ENCODE measurements at places on chromosomes 1 and 21. TPM values are rescaled to one million over a fixed set of nuclear protein-coding genes. Genes with fewer than 3 reads are reported as not detected.
A peak's percentile ranks its signal among the peaks of the same experiment; 100 is the strongest.

The NPR1 gene
- not detected for total RNA-seq

The KRTAP22-2 gene
- total RNA-seq: not detected

The CACNA1S gene
- not detected for total RNA-seq

The TMEM59 gene
- total RNA-seq: 109 TPM

The CHD5 gene
- total RNA-seq: 0.63 TPM

The C1orf116 gene
- 0.13 TPM for total RNA-seq

The TTC39A gene
- total RNA-seq: not detected

The OR2T8 gene
- total RNA-seq: not detected

The ALPL gene
- total RNA-seq: not detected

The TADA1 gene
- 14.3 TPM for total RNA-seq

The OR2T35 gene
- not detected for total RNA-seq

The NADK gene
- total RNA-seq: 65.6 TPM

The IL12RB2 gene
- total RNA-seq: 29.1 TPM

The CYP4A11 gene
- total RNA-seq: not detected

The PEAR1 gene
- total RNA-seq: not detected

The AMY2A gene
- total RNA-seq: not detected

The ERO1B gene
- total RNA-seq: 2.0 TPM

The DCST1 gene
- not detected for total RNA-seq

DNA sequence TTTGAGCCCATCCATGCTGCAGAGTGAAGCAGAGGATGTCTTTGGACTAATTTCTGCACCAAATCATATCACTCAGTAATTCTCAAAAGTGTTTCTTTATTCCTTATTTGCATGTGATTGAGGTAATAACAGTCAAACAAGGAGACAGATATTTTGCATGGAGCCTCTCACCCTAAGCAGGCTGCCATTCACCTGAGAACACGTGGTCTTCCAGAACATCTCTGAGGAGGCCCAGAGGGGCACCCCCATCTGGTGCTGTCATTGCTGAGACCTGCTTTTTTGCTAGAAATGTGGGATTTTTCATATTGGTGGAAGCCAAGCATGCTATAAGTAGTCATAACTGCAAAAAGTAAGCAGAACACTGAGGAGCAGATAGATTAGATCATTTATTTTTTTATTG lies 7.7 kb downstream of the SLC37A1 start:
- H3K4me3 ChIP-seq: no peak overlapping the region
- peaks cover 47% of the 10 kb centered on the region for H3K36me3 ChIP-seq
- H3K4me1 ChIP-seq: peaks cover 32% of the 10 kb centered on the region
- no peaks in the 10 kb centered on the region for H3K27me3 ChIP-seq
- no peak overlapping the region for H3K27ac ChIP-seq

DNA sequence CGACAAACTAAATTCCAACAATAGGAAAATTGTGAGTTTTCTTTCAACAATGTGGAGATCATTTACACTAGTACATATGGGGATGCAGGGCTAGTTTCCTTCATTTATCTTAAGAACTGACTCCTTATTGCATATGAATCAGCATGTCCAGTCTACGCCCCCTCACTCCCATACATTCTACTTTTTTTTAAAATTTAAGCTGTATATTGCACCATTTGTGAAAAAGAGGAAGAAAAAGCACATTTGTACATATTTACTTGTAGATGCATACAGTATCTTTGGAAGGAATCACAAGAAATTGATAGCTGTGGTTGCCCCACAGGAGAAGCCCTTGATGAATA lies 15.9 kb downstream of the VPS26C start:
- H3K4me1 ChIP-seq: peaks cover 55% of the 10 kb centered on the region
- H3K36me3 ChIP-seq: peaks cover 18% of the 10 kb centered on the region
- H3K27ac ChIP-seq: no peak overlapping the region
- no peaks in the 10 kb centered on the region for H3K27me3 ChIP-seq

DNA sequence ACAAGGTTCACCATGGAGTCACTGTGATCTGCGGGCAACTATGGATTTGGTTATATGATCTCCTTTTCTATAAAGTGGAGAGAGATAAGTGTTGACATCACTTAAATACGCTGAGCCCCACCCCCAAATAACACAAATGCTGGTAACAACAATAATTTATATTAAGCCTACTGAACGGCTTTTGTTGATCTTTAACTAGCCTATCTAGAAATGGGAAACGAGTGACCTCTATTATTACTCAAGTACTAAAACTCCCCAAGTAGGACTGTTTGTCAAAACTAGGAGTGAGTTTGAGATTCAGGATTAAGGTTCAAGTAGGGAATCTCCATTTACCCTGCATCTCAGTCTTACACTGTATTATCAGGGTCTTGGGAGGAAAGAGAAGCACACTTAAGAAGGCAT lies 52.2 kb downstream of the MAP3K7CL start:
- no peak overlapping the region for H3K27ac ChIP-seq
- no peak for DNase-seq
- no peaks in the 10 kb centered on the region for H3K36me3 ChIP-seq
- no peak overlapping the region for H3K4me3 ChIP-seq
- peaks cover 3% of the 10 kb centered on the region for H3K4me1 ChIP-seq

DNA sequence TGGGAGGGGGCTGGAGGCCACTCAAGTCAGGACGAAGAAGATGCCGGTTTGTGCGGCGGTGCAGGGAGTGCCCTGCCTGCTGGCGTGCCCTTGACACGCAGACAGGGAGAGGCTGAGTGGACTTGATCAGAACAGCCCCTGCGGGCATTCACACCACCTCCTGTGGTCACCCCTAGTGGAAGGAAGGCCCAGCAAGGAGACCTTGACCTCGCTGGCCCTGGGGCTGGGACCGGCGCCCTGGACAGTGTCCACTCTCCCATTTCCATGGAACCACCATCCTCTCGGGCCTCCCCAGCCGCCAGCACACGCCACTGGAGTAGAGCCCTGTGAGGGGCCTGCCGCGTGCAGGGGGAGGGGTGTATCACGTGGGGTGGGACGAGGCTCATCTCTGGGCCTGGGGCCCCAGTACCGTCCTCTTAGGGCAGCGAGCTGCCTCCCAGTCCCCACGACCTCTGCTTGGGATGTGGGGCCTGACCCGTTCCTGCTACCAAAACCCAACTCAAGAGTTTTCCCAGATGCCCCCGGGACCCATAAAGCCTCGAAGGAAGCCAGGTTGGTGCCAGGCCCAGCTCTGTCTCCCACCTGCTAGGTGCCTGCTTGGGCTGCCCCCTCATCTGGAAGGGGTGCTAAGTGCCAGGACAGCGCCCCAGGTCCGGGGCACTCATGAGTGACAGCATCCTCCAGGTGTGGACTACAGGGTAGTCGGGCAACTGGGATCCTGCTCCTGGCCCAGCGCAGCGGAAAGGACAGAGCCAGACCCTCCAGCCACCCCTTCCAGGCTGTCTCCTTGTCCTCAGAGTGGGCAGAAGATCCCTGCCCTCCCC lies 62.8 kb downstream of the SLX9 start:
- H3K27me3 ChIP-seq: peaks cover 9% of the 10 kb centered on the region
- peaks cover 8% of the 10 kb centered on the region for H3K4me1 ChIP-seq
- H3K27ac ChIP-seq: no peak overlapping the region
- H3K4me3 ChIP-seq: no peak overlapping the region

- no peaks in the 10 kb centered on the region for H3K4me1 ChIP-seq
- no peak overlapping the region for H3K27ac ChIP-seq
- H3K36me3 ChIP-seq: no peaks in the 10 kb centered on the region
- DNase-seq: no peak
Observed at GRCh38 chr1:29949676-29950075, 713.4 kb downstream of the PTPRU start.

- no peaks in the 10 kb centered on the region for H3K4me1 ChIP-seq
- no peaks in the 10 kb centered on the region for H3K27me3 ChIP-seq
- no peak overlapping the region for H3K27ac ChIP-seq
- no peak overlapping the region for H3K4me3 ChIP-seq
Observed at GRCh38 chr1:43444836-43445235, 8.9 kb downstream of the HYI start.

- H3K27ac ChIP-seq: no peak overlapping the region
- H3K27me3 ChIP-seq: no peaks in the 10 kb centered on the region
Observed at GRCh38 chr1:19153169-19153568, 56.9 kb downstream of the UBR4 start.

DNA sequence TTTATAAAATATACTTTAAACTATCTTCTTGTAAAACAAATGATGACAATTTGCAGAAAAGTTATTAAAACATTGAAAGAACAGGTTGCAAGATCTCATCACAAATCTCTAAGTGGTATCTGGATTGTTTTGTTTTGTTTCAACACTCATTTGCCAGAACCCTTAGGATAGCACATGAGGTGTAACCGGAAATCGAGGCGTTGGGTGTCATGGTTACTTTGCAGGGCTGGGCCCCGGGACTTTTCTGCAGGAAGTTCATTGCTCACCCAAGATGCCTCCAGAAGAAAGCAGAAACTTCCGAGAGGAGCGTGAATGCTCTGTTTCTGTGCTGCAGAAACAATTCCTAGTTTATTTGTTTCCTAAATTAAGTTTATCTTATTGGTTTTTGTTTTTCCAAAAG lies 2.5 kb downstream of the DISC1 start:
- no peaks in the 10 kb centered on the region for H3K27me3 ChIP-seq
- peaks cover 28% of the 10 kb centered on the region for H3K4me1 ChIP-seq
- H3K27ac ChIP-seq: peak overlapping the region; percentile 43
- DNase-seq: peak; percentile 30
- H3K36me3 ChIP-seq: no peaks in the 10 kb centered on the region
- peak overlapping the region; percentile 20 for H3K4me3 ChIP-seq

DNA sequence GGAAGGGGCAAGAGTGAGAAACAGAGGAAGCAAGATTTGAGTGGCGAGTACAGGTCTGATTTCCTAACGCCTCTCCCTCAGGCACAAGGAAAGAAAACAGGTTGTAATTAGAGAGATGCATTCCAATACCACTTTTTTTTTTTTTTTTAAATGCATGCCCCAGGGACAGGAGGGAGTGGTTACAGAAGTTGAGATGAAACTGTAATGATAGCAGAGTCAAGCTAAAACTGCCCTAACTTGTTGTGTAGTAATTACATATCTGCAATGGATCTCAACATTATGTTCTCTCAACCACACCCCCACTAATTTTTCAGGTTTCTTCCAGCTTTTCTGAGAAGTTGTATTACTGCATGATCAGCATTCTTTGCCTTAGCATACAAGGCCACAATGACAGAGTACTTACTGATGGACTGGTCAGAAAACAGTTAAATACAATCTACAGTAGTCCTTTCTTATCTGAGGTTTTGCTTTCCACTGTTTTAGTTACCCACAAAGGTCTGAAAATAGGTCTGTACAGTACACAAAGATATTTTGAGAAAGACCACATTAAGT lies 5.5 kb downstream of the ETV3 start:
- H3K27me3 ChIP-seq: no peaks in the 10 kb centered on the region
- peak overlapping the region; percentile 37 for H3K27ac ChIP-seq
- DNase-seq: no peak
- H3K4me3 ChIP-seq: no peak overlapping the region

- H3K4me3 ChIP-seq: peak within 1 kb of the TSS; percentile 77
- H3K36me3 ChIP-seq: peaks cover 24% of the 10 kb centered on the region
- DNase-seq: peak; percentile 30
- no peaks in the 10 kb centered on the region for H3K27me3 ChIP-seq
- peak within 1 kb of the TSS; percentile 92 for H3K27ac ChIP-seq
Observed at GRCh38 chr21:43864962-43865539, at the start of gene AGPAT3. AGPAT3 (plus strand) TSS chr21:43865223; CDS start chr21:43959682, 94,459 bp downstream.

GRCh38 chr1:213724640-213725536 lies 262.9 kb upstream of the PROX1 start:
- no peaks in the 10 kb centered on the region for H3K4me1 ChIP-seq
- H3K27ac ChIP-seq: no peak overlapping the region
- H3K4me3 ChIP-seq: no peak overlapping the region
- H3K27me3 ChIP-seq: no peaks in the 10 kb centered on the region

GRCh38 chr1:111654839-111655238 lies 35.2 kb downstream of the RAP1A start:
- H3K36me3 ChIP-seq: peaks cover 33% of the 10 kb centered on the region
- no peak overlapping the region for H3K4me3 ChIP-seq
- peak overlapping the region; percentile 51 for H3K27ac ChIP-seq
- H3K4me1 ChIP-seq: peaks cover 62% of the 10 kb centered on the region
- no peaks in the 10 kb centered on the region for H3K27me3 ChIP-seq

DNA sequence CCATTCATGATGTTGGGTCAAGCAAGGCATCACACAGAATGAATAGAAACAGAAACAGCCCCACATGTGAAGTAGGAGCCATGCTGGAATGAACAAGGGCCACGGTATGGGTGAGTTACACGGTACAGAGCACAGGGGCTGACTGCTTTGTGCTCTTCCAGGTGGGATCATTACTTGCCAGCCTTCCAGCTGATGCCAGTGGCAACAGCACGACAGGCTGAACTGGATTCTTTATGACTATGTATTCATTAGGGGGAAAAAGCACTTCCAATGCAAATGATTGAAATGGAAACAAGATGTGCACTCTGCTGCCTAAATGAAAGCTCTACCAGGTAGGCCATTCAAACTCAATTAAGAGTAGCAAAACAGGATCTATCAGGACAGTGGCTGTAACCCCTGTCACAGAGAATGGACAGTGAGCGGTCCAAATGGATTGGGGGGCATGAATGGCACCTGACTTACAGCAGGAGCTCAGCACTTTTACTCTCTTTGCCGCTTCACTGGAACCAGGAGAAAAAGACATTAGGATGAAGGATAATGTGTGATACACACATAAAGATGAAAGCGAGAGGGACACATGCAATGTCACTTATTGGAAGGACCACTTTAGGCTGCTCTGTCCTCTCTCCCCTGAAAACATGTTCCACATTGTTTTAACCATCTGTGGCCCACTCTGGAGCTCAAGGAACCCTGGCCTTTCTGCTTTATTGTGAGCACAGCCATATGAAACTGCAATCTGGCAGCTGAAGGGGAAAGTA lies 23.4 kb upstream of the IRF2BP2 start:
- H3K36me3 ChIP-seq: no peaks in the 10 kb centered on the region
- H3K4me3 ChIP-seq: no peak overlapping the region
- no peak overlapping the region for H3K27ac ChIP-seq
- DNase-seq: no peak

GRCh38 chr21:39073063-39073462 lies 110.2 kb downstream of the PSMG1 start:
- H3K27me3 ChIP-seq: peaks cover 2% of the 10 kb centered on the region
- H3K4me1 ChIP-seq: no peaks in the 10 kb centered on the region
- no peaks in the 10 kb centered on the region for H3K36me3 ChIP-seq
- DNase-seq: no peak
- H3K27ac ChIP-seq: no peak overlapping the region

DNA sequence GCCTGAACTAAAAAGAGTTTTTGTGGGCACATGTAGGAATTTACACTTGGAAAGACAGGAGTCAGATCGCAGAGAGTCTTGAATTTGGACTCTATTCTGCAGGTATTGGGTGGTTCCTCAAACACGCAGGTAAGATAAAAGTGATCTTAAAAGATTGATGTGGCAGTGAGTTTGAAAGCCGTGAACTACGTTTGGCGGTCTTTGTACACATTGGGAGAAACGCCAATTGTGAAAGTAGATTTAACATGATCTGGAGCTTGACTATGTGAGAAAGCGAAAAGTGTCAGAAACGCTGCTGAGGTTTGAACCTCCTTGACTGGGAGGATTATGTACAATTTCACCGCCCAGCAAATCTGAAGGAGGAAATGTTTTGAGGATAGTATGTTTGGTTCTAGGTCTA lies 1.5 kb upstream of the PPP2R5A start:
- peak overlapping the region; percentile 95 for H3K27ac ChIP-seq
- peak overlapping the region; percentile 96 for H3K4me3 ChIP-seq
- H3K4me1 ChIP-seq: peaks cover 18% of the 10 kb centered on the region
- H3K36me3 ChIP-seq: no peaks in the 10 kb centered on the region
- H3K27me3 ChIP-seq: no peaks in the 10 kb centered on the region
- no peak for DNase-seq

Measured in activated CD8-positive, alpha-beta T cell treated with anti-CD3 and anti-CD28 coated beads for 36 hours (primary cell).